GM10248 (cell line): ENCODE measurements at places on chromosomes 6 and 20.

DNA sequence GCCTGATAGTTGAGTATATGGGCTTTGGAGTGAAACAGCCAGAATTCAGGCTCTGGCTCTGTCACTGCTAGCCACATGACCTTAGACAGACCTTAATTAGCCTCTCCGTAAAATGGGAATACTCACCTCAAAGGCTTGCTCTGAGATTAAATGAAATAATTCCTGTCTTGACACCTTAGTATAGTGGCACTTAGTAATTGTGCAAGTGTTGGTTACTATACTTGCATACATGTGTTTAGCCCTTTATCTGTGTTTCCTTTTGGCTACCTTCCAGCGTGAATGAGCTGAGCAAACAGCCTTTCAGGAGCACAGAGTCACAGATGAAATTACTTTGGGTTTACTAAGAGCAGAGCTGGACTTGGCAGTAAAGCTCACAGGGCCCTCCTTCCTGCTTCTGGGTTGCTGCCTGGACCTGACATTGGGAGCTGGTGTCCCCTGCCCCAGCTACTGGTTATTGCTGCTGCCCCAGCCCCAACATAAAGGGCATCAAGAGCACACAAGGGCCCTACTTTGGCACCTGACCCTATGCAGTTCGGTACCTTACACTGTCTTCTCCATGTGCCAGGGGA, 32.8 kb downstream of the CD164 start:
- no peak for DNase-seq

- no peak for DNase-seq
These were observed 18.2 kb upstream of the KIAA1755 start for GRCh38 chr20:38278763-38279162.

DNA sequence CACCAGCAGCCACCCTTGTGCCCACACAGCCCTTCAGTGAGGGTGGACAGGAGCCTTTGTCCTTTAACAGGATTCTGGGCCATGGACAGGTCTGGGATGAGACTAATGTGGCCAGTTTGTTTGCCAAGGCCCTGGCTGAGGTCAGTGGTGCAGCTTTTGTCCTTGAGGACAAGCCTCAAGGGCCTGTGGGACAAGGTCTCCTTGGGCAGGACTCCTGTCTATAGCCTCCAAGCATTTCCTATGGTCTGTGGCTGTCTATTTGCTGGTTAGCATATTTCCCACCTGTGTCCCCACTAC, 44.1 kb downstream of the SUN5 start:
- DNase-seq = peak; percentile 8

- DNase-seq = no peak
These were observed 28.9 kb upstream of the ANKEF1 start for GRCh38 chr20:10005885-10006284.

DNA sequence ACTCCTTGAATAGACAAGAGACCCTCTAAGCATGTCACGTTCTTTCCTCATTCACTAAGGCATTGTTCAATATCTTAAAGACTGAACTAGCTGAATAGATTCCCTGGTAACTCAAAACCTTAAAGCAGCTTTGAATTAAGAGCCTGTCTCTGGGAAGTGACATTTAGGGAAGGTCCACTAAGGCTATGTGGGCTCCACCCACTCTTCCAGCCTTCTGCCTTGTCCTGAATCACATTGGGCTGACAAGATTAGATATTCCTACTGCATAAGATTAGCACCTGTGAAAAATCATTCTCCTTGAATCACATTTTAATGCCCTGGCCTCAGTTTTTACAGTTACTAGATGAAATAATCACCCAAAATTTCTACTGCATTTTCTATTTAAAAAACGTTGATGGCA, 36.3 kb downstream of the CLIC5 start:
- DNase-seq = no peak

GRCh38 chr6:5050009-5050408, 35.1 kb upstream of the PPP1R3G start:
- no peak for DNase-seq

- DNase-seq = no peak
These were observed 154.9 kb downstream of the SOX4 start for GRCh38 chr6:21748343-21749056.

DNA sequence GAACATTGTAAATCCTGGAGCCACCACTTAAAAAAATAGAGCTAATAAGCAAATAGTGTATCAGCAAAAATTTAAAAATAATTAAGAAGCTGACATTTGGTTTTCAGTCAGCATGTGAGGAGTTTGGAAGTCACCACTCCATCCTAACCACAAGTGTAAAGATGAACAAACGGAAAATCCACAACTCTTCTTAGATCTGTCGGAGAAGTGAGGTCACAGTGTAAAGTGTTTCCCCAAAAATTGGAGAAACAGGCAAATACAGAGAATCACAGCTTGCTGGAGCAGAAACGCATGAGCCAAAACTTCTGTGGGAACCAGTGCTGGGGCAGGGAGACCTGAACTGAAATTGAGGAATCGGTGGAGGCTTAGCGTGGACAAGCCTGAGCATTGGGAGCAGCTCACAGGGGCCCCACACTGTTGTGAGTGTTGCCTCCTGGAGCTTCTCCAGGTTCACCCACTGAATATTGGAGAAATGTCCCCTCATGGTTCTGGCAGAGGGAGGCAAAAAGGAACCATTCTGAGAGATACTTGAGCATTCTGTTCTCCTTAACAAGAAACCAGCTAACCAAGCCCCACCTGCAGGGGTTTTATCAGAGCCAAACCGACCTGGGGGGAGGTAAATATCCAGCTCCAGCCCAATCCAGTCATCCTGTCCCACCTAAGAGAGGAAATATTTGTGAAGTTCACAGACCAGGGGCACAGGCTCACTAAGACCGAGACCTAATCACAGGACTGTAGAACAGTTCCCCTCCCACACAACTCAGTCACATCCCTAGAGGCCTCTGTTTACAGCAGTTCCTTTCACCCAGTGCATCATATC, 192.0 kb downstream of the ERMARD start:
- DNase-seq = no peak

- no peak for DNase-seq
These were observed 99.2 kb upstream of the TMEM181 start for GRCh38 chr6:158460602-158461169.

- no peak for DNase-seq
These were observed 22.6 kb downstream of the KCNK15 start for GRCh38 chr20:44768256-44768655.

GRCh38 chr6:169931261-169931660, 179.8 kb downstream of the ERMARD start:
- no peak for DNase-seq

- DNase-seq = no peak
These were observed 243.5 kb downstream of the CDKAL1 start for GRCh38 chr6:20777801-20778200.

DNA sequence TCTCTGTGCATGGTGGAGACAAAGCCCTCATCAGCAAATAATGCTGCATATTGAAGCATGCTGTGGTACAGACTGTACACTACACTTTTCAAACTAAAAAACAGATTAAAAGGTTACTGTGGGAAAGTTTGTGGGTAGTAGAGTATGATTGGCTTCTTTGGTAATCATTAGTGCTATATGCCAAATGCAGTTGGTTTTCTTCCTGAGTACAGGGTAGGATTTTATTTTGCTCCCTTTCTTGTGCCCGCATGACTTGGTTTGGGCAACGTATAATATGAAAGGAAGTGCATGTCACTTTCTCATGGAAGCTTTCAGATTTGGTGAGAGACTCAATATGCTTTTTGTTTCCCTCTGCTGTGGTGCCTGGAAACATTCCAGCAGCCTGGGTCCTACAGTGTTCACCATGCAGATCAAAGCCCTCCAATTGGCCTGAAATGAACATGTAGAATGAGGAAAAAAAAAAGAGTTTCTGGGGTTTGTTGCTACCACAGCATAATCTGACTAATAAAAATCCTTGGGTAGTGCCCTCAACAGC, 270.7 kb upstream of the ADGRB3 start:
- DNase-seq = no peak

DNA sequence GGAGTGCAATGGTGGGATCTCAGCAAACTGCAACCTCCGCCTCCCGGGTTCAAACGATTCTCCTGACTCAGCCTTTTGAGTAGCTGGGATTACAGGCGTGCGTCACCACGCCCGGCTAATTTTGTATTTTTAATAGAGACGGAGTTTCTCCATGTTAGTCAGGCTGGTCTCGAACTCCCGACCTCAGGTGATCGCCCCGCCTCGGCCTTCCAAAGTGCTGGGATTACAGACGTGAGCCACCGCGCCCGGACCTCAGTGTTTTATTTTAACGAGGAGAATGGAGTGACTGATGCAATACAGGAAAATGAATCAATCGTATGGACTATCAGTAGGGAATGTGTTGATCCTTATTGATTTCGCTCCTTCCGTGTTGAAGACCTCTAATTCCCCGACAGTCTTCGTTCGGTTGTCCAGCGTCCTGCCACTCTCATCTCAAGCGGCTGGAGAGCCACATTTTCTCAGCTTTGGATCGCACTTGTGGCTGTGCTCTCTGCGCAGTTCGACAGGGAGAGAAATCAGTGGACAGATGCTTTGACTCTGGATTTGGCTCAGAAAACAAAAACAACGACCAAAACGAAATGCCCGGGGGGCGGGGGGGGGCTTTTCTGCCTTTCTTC, 166.2 kb downstream of the TRIM27 start:
- no peak for DNase-seq

- DNase-seq = no peak
These were observed 57.4 kb downstream of the GJA10 start for GRCh38 chr6:89951574-89952104.

DNA sequence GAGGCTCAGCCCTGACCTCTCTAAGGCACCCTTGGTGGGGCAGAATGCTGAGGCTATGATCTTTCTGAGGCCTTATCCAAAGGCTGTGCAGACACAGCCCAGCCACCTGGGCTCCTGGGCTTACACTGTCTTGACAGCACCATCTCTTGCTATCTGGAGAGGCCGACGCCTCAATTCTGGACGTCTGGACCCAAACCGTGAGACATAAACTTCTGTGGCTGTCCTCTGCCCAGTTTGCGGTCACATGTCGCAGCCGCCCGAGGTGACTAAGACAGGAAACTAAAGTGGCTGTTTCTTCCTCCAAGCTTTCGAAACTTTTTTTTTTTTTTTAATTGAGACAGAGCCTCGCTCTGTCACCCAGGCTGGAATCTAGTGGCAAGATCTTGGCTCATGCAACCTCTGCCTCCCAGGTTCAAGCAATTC, 49.3 kb downstream of the PRR18 start:
- DNase-seq = no peak

- no peak for DNase-seq
These were observed 53.4 kb upstream of the RNF24 start for GRCh38 chr20:4068708-4069107.

DNA sequence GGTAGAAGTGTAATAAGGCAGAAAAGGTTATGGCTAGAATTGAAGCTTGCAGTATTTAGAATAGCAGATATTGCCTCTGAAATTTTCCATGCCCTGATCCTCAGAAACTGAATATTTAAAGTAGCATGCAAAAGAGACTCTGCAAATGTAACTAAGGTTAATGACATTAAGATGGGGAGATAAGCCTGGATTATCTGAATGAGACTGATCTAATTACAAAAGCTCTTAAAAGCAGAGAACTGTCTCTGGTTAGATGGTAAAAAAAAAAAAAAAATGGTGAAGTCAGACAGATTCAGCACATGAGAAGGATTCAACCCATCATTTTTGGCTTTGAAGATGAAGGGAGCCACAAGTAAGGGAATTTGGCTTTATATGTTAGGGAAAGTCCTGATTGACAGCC, 503.7 kb upstream of the IRAK1BP1 start:
- no peak for DNase-seq

GRCh38 chr20:9392892-9393857, 121.2 kb upstream of the LAMP5 start:
- peak; percentile 36 for DNase-seq

GRCh38 chr6:95266537-95267258, 310.6 kb upstream of the MANEA start:
- no peak for DNase-seq

- DNase-seq = no peak
These were observed 158.4 kb downstream of the ZDHHC14 start for GRCh38 chr6:157539421-157539822.

GRCh38 chr20:18263723-18264122, 24.6 kb upstream of the ZNF133 start:
- DNase-seq = no peak
